ENCODE measurements at places on chromosomes 7 and 10.

DNA sequence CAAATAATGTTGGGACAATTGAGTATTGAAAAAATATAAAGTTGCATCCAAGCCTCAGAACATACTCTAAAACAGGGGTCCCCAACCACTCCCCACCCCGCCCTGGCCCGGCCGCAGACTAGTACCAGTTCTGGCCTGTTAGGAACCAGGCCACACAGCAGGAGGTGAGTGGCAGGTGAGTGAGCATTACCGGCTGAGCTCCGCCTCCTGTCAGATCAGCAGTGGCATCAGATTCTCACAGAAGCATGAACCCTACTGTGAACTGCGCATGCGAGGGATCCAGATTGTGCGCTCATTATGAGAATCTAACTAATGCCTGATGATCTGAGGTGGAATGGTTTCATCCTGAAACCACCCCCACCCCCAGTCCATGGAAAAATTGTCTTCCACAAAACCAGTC, 19.4 kb downstream of the HIPK2 start:
- no peak for DNase-seq

- DNase-seq = no peak
Measured at GRCh38 chr7:50270531-50271018, 33.9 kb upstream of the IKZF1 start.

- no peak for DNase-seq
Measured at GRCh38 chr7:113414401-113415035, 296.2 kb upstream of the SMIM30 start.

- no peak for DNase-seq
Measured at GRCh38 chr7:122919643-122920181, 33.5 kb upstream of the CADPS2 start.

- DNase-seq = no peak
Measured at GRCh38 chr10:4151466-4151865, 366.5 kb upstream of the KLF6 start.

- no peak for DNase-seq
Measured at GRCh38 chr10:30722956-30723620, 93.5 kb upstream of the LYZL2 start.

DNA sequence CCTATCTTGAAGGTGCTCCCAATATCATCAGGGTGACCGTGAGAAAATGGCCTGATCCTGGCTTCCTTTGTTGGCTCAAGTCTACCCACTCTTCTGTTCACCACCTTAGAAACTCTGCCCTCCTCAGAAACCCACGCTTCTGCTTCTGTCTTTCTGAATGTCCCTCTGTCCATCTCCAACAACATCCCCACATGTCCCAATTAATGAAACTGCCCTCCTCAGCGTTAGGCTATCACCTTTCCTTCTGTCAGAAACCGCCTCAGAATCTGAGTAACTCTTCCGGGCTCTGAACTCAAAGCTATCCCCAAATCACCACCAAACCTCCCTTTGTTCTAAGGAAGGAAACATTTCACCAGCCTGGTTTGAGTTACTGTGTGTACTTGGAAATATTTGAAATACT, 315.8 kb upstream of the ZNF32 start:
- DNase-seq = no peak

DNA sequence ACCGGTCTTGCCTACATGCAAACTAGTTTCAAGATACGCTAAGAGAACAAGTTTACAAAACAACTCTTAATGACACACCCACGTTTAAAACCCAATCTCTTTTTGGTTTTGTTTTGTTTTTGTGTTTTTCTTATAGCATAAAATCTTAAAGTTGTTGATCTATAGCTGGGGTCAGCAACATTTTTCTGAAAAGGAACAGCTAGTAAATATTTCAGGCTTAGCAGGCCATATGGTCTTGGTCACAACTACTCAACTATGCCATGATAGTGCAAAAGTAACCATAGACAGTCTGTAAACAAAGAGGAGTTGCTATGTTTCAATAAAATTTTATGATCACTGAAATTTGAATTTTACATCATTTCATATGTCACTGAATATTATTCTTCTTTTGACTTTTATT, 327.4 kb downstream of the AGMO start:
- no peak for DNase-seq

- peak; percentile 20 for DNase-seq
Measured at GRCh38 chr7:47379629-47380324, 202.1 kb downstream of the TNS3 start.

DNA sequence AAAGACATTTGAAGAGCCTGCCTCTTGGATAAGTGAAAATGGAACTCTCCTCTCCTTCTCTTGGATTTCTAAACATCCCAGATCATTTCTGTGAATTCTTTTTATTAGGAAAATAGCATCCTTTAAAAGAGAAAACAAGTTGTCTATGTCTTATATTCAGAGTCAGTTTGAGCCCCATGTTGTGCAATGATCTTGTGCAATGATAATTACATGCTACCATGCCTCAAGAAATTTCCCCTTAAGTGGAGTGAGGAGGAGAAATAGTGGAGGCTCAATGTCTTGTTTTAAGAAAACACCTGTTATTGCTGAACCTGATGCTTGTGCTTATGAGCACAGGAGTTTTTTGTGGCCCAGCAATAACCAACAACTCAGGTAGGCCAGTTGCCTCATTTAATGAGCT, 103.6 kb downstream of the NPSR1 start:
- DNase-seq = no peak

DNA sequence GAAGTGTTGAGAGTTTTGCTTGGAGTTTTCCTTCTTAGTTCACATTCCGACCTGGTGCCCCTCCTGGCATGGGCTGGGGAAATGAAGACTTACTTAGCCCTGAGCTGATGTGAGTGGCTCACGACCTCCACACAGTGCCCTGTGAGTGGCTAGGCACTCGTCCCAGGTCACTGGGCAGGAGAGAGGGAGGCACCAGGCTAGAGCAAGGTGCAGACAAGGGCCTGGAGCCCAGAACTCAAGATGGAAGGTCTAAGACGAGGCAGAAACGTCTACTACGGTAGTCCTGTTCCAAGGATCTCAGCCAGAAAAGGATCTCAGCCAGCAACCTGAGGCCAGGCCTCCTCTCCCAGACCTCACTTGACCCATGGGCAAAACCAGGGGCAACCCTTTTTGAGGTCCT, 22.4 kb downstream of the ANXA11 start:
- DNase-seq = no peak

- DNase-seq = no peak
Measured at GRCh38 chr7:11830582-11831155, 1.3 kb downstream of the THSD7A start.

DNA sequence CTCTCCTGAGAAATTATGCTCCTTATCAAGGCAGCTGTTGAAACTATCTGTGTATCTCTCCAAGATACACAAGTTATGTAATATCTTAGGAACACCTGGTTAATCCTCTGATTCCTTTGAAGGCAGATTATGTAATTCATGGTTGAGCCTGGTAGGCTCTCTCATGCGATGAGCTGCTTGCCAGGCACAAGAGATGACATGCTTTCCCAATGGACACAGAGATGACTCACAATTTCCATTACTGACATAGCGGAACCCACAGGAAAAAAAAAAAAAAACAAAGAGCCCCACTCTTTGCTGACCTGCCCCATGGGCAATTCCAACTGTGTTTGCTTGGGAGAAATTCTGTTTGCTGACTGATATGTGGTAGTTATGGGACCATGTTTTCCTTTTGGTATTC, 736.4 kb upstream of the PHF14 start:
- DNase-seq = no peak

DNA sequence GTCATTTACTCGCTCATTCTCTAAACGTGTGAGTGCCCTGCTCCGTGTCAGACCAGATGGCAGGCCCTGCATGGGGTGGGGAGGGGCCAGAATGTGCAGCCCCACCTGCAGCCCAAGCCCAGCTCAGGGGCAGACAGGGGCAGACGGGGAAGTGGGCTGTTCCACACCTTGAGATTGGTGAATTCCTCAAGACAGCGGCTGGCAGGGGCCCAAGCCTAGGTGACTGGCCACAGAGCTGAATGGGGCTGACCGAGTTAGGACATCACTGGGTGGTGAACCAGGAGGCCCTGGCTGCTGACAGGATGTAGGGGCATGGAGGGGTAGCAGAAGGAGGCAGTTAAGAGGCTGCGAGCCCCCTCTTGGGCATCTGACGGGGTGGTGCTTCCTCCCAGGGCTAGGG, 79.1 kb downstream of the MGMT start:
- DNase-seq = no peak

GRCh38 chr10:64535131-64535867, 1014.1 kb downstream of the REEP3 start:
- DNase-seq = no peak

DNA sequence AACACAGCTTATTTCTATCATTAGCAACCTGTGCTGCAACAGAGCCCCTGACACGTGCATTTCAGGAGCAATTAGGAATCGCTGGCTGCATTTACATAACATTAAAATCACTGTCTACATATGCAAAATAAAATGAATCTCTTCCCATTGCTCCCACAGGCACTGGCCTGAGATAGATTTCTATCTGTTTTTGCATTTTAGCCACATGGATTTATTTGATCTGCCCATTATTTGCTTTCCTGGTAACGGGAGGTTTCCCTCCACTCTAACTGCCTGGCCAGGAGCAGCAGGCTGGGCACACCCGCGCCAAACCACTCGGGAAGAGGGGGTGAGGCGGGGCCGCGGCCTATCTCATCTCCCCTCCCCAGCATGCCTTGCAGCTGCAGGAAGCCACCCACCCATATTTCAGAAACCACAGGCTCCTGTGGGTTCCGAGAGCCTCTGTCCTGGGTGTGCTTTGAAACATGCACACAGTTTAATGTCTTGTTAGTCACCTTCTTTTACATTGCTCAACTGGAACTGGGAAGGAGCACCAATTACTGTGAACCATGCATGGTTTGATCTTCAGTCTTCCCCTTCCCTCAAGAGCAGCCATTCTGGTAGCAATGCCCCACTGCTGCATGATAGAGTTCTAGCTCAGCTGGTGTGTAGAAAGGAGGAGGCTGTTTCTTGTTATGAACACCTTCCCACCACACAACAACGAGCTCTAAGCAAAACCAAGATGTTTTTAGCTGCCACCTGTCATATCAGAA, 37.7 kb upstream of the IKZF1 start:
- DNase-seq = no peak

DNA sequence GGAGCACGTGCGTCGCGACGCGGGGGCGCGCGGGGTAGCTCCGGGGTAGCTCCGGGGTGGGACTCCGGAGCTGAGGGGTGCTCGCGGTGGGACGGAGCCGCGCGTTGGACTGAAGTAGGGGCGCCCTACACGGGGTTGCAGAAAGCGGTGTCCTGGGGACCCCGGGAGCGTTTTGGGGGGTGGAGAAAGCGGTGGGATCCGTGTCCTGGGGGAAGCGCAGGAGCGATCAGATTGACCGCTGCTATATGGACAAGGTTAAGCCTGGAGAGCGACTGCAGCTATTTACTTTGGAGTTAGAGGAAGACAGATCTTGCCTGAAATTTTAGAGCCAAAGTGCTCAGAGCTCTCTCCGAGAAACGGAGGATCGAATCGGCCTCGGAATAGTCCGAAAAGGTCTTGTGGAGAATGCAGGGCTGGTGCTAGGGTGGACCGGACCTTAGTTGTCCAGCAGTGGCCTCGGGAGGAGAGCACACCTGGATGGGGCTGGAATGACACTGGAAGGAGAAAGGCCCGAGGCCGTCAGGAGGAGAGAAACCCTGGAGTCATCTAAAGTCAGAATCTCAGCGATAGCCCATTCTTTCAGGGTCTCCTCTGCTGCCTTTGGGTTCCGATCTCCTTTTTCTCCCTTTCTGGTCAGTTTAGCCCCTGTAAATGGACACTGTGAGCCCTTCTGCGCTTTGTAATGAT, 564 bp downstream of the PDSS1 start:
- no peak for DNase-seq

DNA sequence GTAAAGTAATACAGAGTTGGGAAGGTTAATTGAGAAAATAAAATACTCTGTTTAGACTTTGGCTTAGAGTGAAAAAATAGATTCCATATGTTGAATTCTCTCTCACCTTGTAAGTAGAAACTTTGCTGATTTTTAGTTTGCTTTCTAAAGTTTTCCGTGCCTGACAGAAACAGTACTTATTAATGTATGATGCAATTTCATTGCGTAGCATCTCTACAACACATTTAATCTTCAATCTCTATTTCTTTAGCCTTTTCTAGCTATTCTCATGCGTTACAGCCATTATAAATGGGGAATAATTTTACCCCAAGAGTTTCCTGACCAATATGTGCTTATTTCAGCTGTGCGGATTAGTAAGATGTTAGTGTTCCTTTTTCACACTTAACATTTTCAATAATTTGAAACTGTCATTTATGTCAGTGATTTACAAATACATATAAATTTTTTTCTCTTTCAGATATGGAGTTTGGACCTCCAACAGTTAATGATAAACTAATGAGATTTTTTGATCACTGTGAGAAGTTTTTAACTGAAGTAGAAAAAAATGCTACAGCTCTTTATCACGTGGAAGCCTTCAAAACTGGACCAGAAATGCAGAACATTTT, 3.3 kb downstream of the MINPP1 start:
- no peak for DNase-seq

GRCh38 chr10:10774416-10774815, 243.3 kb upstream of the CELF2 start:
- no peak for DNase-seq

DNA sequence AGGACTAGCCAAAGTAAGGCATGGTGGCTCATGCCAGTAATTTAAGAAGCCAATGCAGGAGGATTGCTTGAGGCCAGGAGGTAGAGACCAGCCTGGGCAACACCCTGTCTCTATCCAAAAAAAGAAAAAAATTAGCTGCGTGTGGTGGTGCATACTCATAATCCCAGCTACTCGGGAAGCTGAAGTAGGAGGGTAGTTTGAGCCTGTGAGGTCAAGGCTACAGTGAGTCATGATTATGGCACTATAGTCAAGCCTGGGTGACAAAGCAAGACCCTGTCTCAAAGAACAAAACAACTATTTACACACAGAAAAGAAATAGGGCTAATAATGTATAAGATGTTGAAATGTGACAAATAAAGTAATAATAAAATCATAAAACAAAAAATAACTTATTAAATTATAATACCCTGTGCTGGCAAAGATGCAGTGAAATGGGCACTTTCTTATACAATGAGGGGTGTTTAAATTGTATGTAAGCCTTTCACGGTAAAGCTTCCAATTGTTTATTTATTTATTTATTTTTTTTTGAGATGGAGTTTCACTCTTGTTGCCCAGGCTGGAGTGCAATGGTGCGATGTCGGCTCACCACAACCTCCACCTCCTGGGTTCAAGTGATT, 175.2 kb downstream of the TPST1 start:
- no peak for DNase-seq

GRCh38 chr7:24075426-24075810, 208.6 kb upstream of the NPY start:
- DNase-seq = no peak

Data from urinary bladder (tissue), 4 donors.